NCI-H1436 (cell line): ENCODE measurements at places on chromosomes 11 and 22.

- no peak for DNase-seq
These were observed 5.0 kb upstream of the SH3BP1 start for GRCh38 chr22:37634417-37634924.

GRCh38 chr11:23727794-23728193, 769.1 kb upstream of the LUZP2 start:
- DNase-seq = no peak

- no peak for DNase-seq
These were observed 122.9 kb downstream of the MAML2 start for GRCh38 chr11:96219981-96220623.

DNA sequence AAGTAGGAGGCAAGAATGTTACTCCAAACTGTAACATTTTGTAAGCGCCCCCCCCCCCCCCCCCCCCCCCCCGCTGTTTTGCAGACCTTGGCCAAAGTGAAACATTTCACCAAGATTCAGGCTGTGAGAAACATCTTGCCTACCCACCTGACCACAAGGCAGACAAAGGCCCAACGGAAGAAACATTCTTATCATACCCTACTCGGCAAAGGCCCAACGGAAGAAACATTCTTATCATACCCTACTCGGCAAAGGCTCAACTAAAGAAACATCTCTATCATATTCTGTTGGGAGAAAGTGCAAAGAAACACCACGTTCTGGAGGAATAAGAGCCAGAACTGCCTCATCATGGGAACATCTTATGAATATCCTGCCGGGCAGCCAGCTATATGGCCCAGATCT, 117.1 kb downstream of the JRKL start:
- DNase-seq = no peak

DNA sequence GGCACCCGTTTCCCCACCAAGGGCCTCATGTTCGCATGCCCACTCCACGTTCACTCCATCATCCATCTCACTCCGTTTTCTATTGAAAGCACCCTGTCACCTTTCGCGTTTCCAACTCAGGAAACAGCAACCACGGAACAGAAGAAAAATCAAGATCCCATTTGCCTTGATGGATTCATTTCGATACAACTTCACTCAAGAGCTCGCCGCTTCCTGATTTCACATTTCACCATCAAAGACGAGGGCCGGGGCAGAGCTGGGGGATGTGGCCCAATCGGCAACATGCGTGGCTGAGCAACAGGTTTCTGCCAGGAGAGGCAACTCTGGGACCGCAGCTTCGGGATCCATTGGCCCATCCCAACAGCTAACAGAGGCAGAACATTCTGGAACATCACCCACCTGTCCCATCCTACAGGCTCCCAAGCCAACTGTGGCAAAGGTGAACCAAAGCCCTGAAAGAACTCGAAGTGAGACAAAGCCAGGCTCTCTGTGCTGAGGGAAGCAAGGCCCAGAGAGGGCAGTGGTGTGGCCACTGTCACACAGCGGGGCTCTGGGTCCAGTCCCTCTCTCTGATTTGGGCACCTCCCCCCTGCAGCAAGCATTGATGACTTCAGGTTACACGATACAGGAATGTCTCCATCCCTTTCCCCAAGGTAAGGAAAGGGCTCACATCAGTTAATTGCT, 36.2 kb upstream of the CD5 start:
- no peak for DNase-seq

DNA sequence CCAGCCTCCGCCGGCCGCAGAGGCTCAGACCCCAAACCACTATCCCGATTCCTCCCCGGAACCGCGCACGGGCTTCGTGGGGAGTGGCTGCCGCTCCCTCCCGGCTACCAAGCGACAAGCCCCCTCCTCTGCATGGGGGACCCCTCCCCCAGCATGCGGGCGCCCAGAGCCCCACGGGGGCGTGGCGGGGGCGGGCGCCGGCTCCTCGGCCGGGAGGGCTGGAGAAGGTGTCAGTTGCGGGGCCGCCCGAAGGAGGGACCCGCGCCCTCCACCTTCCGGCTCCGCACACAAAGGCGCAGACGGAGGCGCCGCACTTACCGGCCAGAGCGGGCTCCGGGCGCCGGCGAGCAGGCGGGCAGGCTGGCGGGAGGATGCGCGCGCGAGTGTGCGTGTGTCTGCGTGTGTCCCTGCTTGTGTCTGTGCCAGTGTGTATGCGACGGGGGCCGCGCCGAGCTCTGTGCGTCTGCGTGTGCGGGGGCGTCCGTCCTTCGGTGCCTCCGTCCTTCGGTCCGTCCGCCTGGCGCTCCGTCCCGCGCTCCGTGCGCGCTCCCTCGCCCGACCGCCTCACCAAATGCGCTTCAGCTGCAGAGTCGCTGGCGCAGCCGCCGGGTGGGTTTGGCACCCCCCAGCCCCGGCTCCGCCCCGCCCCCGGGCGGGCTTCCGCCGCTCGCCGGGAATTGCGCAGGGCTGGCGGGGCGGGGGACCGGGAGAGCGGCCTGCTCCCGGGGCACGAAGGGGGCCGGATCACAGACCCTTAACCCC, at the start of gene PTPN5:
TSS of gene PTPN5 (minus strand) at position 592 of the 762 bp plus-strand sequence. CDS start 19,840 bp downstream, outside the sequence.
- DNase-seq = no peak

DNA sequence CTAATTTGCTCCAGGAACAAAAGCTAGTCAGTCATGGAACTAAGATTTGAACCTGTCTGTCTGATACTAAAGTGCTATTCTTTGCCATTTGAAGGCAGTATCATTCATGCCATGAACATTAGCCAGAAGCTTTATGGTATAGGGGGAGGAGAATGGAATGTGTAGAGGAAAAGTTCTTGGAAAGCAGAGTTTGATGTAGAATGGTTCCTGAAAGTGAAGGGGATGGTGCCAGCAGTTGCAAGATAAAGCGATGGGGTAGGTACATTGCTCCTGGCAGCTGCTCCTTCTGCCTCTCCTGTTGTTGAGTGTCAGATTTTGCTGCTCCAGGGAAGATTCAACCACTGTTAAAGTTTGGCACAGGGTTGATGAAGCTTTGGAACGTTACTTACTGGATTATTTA, 53.4 kb downstream of the ARHGAP42 start:
- DNase-seq = no peak

GRCh38 chr11:25737071-25737675, 594.8 kb upstream of the ANO3 start:
- DNase-seq = no peak

GRCh38 chr22:34620832-34621231, 445.1 kb upstream of the ISX start:
- DNase-seq = no peak

- no peak for DNase-seq
These were observed 52.1 kb downstream of the CNTF start for GRCh38 chr11:58674609-58675008.

DNA sequence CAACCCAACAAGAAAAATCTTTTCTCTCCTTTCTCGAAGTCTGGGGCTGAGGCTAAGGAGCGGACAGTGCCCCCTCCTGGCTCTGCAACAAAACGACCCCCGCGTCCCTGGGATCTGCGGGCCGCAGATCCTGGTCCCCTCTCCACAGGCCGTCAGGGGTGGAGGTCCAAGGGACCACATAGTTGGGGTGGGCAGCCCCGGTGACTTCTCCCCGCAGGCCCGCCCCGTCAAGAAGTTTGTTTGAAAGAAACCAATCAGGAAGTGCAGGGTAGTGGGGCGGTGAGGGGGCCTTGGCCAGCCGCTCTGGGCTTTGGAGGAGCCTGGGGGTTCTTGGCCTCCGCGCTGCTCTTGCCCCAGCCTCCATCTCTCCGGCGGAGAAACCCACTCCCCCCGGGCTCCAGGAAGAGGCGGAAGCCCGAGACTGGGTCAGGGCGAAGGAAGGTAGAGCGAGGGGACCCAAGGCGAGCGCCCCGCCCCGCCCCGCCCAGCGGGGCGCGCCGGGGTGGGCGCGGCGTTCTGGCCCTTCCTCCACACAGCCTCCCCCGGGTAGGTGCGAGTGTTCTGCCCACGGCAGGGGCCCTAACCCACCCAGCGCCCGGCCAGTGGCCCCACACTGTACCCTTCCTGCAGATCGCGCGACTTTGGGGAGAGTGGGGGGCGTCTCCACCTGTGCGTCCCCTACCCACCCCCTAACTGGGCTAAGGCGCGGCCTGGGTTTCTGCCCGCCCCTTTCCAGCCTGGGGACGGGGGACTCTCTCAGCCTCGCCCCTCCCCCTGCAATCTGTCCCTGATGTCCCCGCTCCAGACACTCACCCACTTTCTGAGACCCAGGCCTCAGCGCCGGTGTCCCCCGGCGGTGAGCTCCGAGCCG, 1.3 kb downstream of the TP53I11 start:
- peak; percentile 43 for DNase-seq

DNA sequence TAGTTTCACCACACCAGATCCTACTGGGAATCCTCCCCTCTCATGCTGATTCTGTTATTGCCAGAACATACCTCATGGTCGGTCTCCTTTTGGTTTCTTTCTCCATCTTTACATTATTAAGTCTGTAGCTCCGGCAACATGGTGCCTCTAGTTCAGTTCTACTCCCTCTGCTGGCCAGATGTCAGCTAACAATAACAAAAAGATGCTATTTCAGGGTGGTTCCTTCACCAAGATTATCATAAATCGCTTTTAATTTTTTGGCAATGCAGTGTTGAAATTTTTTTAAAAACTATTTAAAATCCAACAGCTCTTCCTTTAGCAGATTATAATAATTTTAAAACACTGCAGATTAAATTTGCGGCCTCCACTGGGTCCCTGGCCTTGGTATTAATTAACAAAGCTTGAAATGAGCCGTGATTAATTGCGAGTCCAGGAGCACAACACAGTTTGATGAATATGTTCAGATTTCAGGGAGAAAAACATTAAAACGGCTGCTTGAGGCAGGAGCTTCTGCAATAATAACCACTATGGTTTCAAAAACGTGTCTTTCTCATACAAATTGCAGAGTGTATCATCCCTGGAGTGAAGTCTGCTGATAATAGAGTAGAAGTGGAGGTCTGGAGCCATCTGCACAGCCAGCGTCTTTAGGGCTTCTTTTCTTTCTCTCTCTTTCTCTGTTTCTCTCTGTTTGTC, 492.9 kb upstream of the KIRREL3 start:
- DNase-seq = no peak

- DNase-seq = no peak
These were observed 752.7 kb downstream of the KCNA4 start for GRCh38 chr11:29263971-29264682.

DNA sequence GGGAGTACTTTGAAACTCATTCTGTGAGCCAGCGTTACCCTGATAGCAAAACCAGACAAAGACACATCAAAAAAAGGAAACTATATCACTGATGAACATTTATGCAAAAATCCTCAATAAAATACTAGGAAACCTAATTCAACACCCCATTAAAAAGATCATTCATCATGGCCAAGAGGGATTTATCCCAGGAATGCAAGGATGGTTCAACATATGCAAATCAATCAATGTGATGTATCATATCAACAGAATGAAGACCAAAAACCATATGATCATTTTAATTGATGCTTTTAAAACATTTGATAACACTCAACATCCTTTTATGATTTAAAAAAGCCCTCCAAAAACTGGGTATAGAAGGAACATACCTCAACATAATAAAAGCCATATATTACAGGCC, 19.8 kb downstream of the RRP8 start:
- no peak for DNase-seq

- no peak for DNase-seq
These were observed 40.2 kb upstream of the SLC5A12 start for GRCh38 chr11:26762089-26762488.

- DNase-seq = no peak
These were observed 688 bp upstream of the LRRC74B start for GRCh38 chr22:21044931-21045584.

DNA sequence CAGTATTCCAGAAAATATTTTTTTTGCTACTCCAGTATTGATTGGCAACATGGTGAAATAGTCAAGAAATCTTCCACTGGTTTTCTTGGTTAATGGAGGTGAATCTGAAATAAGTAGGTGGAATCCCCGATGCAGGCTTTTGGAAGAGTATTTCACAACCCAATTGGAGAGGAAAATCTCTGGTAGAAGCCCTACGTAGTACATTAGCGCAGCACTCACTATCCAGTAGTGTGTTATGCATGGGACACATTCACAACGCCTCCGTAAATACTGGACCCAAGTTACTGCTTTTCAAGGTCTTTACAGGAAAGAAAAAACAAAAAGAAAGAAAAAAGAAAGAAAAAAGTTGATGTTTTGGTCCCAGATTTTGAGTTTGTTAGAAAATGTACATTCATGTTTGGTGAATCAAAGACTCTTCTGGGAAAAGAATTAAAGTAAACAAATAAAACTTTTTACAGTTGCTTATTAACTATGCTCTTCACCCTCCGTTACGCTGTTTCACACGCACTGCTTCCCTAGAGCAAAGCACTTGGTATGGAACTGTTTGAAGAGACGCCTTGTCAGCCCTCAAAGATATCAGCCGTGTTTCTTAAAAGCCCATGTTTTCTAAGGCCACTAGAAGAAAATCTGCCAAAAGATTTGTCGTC, 170.4 kb upstream of the CTSC start:
- DNase-seq = no peak

- DNase-seq = no peak
These were observed 102.8 kb upstream of the HSD17B12 start for GRCh38 chr11:43577566-43578264.

- DNase-seq = no peak
These were observed 186.8 kb upstream of the CADM1 start for GRCh38 chr11:115691030-115691429.

DNA sequence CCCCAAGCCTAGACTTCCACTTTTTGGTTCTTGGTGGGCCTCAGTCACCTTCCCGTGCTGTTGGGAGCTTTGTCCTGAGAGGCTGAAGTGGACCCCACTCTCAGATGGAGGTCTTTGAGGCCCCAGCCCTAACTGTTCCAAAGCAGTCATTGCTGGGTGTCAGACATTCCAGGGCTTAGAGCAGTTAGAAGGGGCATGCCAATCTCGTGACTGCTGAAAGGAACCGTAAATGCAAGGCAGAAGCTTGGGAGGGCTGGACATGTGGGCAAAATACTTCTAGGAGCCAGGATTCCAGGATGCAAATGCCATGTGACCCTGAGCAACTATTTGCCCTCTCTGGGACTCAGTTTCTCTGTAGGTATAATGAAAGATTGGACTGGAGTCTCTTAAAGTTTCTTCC, 118.8 kb upstream of the CRYBB3 start:
- no peak for DNase-seq

DNA sequence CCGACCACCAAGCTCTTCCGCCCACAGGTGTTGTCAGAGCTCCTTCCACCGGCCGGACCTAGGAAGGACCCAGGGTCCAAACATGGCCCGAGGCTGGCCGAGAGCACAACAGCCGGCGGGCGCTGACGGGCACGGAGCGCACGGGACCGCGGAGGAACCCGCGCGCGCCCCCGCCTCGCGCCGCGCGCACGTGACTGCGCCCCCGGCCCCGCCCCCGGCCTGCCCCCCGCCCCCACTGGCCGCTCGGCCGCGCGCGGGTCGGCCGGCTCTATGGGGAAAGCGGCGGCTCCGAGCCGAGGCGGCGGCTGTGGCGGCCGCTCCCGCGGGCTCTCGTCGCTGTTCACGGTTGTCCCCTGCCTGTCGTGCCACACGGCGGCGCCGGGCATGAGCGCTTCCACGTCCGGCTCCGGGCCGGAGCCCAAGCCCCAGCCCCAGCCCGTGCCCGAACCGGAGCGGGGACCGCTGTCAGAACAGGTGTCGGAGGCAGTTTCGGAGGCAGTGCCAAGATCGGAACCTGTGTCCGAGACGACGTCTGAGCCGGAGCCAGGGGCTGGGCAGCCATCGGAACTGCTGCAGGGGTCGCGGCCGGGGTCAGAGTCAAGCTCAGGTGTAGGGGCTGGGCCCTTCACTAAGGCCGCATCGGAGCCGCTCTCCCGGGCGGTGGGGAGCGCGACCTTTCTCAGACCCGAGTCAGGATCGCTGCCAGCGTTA, at the start of gene OSBP2:
TSS of gene OSBP2 (plus strand) at position 235 of the 711 bp plus-strand sequence. CDS start at position 271, 36 bp downstream.
- DNase-seq = peak; percentile 62
